CD4-positive, alpha-beta T cell treated with Interleukin-6 at 100 ng/mL for 8 hours (primary cell): ENCODE measurements at places on chromosomes 6 and 20.
A peak's percentile ranks its signal among the peaks of the same experiment; 100 is the strongest.

- no peak for DNase-seq
Measured at GRCh38 chr6:16824845-16825685, 63.8 kb upstream of the ATXN1 start.

GRCh38 chr6:31794294-31794865 is 1.2 kb downstream of the VARS1 start:
- DNase-seq: no peak

DNA sequence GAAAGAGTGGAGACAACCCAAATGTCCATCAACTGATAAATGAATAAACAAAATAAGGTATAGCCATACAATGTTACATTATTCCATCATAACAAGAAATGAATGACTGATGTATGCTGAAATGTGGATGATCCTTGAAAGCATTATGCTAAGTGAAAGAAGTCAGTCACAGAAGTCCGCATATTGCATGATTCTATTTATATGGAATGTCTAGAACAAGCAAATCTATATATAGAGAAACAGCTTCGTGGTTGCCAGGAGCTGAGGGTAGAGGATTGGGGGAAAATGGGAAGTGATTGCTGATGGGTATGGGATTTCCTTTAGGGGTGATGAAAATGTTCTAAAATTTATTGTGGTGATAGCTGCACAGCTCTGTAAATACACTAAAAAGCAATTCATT is 196.8 kb downstream of the ATXN1 start:
- DNase-seq: no peak

DNA sequence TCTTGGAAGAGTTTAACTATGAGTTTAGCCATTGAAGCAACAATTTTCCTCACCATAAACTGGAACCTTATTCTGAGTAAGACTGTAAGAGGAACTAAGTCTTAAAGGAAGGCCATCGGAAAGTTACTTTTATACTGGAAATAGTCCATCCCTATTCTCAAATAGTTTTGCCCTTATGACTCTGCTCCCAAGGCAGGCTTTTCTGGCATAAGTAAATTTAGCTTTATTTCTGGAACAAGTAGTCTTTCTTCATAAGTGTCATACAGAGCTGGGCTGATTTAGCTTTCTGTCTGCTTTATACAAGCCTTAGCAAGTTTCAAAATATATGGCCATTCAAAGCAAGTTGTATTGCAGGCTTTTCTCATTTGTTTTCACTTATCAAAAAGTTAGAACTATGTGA is 328.1 kb downstream of the HACE1 start:
- DNase-seq: no peak

DNA sequence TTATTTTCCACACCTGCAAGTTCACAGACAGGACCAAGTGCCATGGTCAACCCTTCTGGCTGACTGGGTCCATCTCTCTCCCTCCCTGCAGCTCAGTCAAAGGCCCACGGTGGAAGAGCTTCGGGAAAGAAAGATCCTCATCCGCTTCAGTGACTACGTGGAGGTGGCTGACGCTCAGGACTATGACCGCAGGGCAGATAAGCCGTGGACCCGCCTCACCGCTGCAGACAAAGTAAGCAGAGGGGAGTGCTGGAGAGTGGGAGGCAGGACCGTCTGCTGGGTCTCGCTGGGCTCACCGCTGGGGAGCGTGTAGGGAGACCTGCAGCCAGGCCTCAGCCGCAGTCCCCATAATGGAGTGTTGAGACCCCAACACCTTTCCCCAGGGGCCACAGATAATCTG is 45.0 kb downstream of the TBC1D7 start:
- DNase-seq: no peak

- no peak for DNase-seq
Measured at GRCh38 chr6:28353981-28354676, 4.4 kb downstream of the ZKSCAN3 start.

DNA sequence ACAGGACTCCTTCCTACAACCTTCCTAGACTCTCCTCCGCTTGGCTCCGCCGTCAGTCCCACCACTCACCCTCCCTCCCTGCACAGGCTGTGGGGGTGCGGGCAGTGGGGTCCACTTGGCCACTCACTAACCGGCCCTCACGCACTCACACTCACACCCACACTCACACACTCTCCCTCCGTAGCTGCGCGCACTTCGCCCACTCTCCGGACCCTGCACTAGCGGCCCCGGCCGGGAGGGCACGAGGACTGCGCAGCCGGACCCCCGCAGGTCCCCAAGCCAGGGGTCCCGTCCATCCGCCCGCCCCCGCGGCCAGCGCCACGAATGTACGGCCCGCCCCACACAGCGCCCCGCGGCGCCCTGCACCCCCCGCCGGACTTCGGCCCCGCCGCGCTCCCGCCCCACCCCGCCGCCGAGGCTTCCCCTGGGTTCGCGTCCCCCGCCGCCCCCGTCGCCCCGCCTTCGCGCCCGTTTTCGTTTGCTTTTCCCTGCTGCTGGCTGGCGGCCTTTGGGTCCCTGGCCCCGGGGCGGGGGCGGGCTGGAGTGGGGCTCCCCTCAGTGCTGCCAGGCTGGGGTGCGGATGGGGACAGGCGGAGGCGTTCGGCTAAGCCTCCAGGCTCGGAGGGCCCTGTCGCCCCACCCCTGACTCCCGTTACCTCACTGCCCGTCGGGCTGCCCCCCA is 23.0 kb upstream of the SLC22A7 start:
- peak; percentile 5 for DNase-seq

DNA sequence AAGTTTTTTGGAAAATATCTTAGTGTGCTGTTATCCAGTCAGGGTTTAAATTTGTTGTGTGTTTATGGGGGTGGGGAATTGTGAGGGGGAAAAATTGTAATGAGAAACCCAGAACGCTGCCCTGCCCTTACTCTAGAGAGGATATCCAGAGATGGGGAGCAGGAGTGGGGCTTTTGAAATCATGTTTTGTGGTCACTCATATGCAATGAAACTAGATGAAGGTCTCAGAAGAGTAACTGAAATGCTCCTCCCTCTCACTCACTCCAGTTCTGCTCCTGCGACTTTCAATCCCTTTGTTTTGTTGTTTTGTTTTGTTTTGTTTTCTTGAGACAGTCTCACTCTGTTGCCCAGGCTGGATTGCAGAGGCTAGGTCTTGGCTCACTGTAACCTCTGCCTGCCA is 100.0 kb downstream of the CRYBG1 start:
- no peak for DNase-seq

GRCh38 chr6:109820706-109821350 is 129.7 kb downstream of the FIG4 start:
- no peak for DNase-seq

DNA sequence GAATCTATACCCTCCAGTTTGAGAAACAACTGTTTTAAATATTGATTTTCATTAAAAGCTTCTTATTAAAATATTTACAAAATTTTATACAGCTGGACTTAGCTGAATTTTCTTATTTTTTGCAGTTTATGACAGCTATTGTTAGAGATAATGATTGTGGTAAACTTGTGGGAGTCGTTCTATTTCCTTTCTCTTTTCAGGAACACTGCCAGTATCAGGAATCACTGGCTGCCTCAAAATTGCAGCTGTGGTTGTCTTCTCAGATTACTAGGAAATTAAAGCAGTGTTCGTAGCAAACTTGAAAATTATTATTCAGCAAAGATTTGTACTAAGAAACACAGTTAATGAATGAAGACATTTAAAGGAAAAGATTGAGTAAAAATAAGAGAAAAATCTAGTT is 311.0 kb downstream of the CENPW start:
- no peak for DNase-seq

DNA sequence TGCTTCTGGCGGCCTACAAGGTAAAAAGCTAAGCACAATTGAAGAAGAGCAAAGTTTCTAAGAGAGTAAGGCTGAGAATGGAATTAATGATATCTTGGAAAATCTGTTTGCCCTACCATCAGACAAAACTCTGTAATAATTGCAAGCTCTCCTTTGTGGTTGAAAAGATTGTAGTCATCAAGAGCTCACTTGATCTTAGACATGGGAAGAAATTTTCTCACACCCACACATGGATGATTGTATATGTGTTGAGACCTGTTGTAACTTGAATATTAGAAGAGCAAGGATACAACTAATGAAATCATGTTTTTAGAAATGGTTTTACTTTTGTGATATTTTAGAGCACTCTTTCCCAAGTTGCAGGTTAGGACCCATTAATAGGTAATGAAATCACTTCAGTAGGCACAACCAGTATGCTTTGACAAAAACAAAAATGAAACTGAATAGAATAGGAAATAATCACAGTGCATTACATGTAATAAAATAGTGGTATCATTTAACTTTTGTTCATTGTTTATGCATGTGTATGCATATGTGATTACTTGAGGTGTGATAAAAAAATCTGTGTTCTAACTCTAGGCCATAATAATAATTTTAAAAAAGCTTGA is 14.0 kb downstream of the DCBLD1 start:
- no peak for DNase-seq

DNA sequence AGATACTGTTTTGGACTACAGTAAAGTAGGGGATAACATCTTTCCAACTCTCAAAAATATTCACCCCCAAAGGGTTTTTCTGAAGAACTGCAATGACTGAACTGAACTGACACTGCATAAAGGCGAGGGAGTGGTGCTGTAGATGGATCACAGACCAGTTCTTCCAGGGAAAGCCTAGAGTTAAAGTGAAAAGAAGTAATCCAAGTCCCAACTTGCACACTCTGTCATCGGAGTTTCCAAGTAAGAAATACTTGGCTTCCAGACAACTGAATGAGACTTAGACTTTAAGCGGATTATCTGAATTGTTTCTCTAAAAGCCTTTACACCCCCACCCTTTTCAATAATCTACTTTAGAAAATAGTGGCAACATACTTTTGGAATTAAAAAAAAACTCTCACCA is 134.1 kb upstream of the PREP start:
- DNase-seq: no peak

DNA sequence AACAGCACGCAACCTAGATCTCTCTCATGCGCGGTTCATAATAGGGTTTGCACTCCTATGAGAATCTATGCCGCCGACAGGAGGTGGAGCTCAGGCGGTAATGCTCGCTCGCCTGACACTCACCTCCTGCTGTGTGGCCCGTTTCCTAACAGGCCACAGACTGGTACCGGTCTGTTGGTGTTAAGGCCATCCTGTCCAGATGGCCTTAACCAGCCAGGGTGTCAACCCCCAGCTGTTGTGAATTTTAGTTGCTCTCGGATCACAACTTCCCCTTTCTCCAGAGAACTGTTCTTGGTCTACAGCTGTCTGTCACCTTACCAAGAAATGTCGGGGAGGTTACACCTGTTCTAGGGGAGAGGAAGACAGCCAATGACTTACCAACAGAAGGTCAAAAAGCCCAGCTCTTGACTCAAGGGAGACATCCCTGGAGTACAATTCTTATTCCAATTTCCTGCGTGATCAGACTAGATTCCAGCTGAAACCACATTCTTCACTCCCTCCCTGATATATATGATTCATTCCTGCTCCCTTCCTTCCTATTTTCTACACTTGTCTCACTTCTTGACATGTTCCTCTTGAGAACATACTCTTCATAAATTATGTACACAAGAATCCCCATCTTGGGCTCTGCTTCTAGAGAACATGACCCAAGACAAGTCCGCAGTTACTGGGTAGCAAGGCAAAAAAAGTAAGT is 23.1 kb upstream of the DNAAF9 start:
- DNase-seq: no peak

DNA sequence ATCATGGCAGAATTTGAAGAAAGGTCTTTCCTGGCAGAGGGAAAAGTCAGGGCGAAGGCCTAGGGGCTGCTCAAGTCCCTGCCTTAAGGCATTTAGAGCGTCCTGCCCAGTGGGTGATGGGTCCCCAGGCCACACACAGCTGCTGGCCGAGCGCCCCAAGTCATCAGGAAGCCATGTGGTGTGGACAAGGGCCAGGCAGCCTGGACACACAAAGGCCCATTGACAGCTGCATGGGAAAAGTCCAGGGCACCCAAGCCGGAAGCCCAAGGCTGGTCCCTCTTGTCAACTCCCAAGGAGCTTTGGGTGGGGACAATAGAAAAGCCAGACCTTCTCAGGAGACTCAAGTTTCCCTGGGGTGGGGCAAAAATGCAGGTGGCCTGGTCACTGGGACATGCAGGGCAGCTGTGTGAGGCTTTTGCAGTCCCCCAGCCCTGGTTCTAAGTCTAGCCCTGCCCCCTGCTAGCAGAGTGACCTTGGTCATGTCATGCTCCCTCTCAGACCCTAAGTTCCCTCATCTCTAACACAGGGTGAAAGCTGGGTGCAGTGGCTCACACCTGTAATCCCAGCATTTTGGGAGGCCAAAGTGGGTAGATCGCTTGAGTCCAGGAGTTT is 44.3 kb upstream of the PTGIS start:
- DNase-seq: no peak

DNA sequence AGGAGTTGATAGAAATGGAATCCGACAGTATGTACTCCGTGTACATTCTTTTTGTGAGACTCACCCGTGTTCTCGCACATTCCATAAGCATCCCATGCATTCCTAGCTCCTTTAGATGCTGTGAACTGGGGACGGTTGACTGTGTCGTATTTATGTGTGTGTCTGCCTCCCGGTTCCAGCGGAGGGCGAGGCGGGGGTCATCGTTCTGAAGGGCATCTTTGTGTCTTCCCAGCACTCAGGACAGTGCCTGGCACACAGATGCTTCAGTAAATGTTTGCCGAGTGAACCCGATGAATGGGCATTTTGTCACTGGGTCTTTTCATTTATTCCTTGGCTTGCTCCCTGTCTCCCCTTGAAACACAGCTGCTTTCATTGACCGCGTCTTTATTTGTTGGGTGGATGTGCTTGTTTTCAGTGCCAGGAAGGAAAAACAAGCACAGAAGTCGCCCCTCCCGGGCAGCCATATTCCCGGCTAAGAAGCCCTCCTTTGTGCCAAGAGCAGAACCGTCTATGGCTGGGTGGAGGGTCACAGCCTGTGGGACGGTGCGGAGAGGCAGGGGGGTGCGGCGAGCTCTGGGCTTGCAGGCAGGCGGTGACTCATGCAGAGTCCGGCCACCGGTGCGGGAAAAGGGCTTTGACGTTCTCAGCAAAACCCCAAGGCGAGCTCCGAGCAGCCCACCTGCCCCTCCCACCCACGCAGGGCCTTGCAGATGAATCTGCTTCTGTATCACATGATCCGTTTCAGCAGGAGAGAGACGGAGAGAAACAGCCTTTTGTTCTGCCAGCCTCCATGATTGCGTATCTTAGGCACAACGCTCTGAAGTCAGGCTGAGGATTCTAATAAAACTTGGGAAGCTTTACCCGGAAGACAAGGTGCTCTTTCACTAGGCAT is 11.2 kb upstream of the PSMG4 start:
- DNase-seq: no peak
